ENCODE measurements at places on chromosomes 13 and 19.
A peak's percentile ranks its signal among the peaks of the same experiment; 100 is the strongest.

GRCh38 chr13:96100457-96101220 is 10.7 kb downstream of the HS6ST3 start:
- no peak for DNase-seq

- no peak for DNase-seq
These were observed 73.8 kb downstream of the GADD45B start for GRCh38 chr19:2549701-2550191.

- no peak for DNase-seq
These were observed 5.0 kb upstream of the GRIN3B start for GRCh38 chr19:995051-995827.

GRCh38 chr19:34067861-34068271 is 104.4 kb upstream of the LSM14A start:
- no peak for DNase-seq

GRCh38 chr13:105165449-105166125 is 1369.9 kb downstream of the EFNB2 start:
- no peak for DNase-seq

DNA sequence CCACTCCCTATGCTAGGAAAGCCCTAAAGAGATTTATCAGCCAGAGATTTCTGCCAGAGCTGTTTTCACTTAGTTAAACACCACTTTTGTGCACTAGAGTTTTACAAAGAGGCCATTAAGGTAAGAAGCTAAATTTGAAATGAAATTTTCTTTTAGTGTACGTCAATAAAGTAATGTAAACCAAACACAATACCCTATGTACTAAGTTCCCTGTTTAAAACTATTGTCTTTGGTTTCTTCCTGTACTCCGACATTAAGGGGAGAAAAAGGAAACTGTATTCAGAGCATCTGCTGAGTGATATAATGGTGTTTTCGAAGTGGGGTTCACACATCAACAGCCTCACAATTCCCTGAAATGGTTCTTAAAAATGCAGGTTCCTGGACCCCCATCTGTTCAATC is 40.7 kb upstream of the STARD13 start:
- DNase-seq: no peak

DNA sequence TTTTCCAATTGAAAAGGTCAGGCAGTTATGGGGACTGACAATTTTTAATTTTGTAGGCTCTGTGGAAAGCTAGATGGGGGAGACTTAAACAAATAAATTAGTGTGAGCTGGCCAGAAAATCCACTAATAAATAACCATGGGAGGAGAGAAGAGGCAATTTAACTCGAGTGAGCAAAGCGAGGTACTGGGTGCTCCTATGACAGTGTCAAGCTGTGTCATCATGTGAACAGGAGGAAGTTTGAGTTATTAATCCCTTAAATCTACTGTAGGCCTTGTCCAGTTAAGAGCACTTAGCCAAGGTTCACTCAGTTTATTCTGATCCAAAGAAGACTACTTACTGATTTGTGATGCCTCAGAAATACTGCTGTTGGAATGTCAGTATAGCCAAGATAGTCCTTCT is 122.8 kb downstream of the OXGR1 start:
- no peak for DNase-seq

- DNase-seq: no peak
These were observed 216.8 kb downstream of the DIAPH3 start for GRCh38 chr13:59946944-59947343.

GRCh38 chr13:65940720-65941119 is 1289.4 kb downstream of the PCDH9 start:
- DNase-seq: peak; percentile 5

DNA sequence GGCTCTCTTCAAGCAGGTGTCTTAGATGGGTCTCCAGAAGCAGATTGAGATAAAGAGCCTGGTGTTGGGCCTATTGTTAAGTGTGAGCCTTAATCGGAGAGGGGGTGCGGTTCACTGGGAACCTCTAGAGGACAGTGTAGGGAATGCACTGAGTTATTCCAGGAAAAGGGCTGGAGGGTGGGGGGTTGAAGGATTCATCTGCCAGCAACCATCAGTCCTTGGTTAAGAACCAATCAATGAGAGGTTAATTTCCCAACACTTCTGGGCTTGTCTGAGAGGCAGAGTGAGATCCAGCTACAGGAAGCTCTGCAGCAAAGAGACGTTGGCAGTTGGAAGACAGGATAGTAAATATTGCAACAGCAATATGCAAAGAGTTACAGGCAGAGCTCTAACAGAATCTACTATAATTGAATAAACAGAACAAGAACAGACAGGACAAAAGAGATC is 28.7 kb downstream of the CYP4F2 start:
- DNase-seq: peak; percentile 20

DNA sequence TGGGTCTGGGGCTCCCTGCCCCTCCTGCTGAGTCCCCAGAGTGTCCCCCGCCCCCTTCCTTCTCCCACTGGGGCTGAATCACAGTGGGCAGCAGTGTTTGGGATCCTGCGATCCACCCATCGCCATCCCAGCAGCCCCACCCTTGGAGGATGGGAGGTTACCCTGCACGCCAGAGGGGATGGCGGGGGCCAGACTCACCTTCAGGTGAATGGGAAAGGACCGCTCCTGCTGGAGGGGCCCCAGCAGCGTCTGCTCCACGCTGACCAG is 569 bp downstream of the DLEU7 start:
- no peak for DNase-seq

- DNase-seq: no peak
These were observed 1.2 kb upstream of the TMC4 start for GRCh38 chr19:54173951-54174834.

DNA sequence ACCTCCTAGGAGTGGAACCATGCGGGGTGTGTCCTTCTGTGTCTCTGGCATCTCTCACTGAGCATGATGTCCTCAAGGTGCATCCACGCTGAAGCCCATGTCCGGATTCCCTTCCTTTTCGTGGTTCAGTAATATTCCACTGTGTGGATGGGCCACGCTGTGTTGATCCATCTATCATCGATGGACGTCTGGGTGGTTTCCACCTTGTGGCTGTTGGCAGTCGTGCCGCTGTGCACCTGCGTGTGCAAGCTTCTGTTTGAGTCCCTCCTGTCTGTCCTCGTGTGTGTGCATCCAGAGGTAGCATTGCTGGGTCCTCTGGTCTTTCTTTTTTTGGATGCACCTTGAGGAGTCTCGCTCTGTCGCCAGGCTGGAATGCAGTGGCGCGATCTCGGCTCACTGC is 11.2 kb upstream of the GNA15 start:
- no peak for DNase-seq

- no peak for DNase-seq
These were observed 4.0 kb downstream of the ADGRE2 start for GRCh38 chr19:14774373-14774772.

- DNase-seq: no peak
These were observed 65.3 kb upstream of the TM9SF2 start for GRCh38 chr13:99435998-99436397.

GRCh38 chr13:41981951-41982715 is 21.2 kb upstream of the VWA8 start:
- DNase-seq: no peak

- no peak for DNase-seq
These were observed 40.1 kb downstream of the FAM216B start for GRCh38 chr13:42821437-42821836.

GRCh38 chr13:97226788-97227627 is 4.9 kb downstream of the MBNL2 start:
- peak; percentile 18 for DNase-seq

DNA sequence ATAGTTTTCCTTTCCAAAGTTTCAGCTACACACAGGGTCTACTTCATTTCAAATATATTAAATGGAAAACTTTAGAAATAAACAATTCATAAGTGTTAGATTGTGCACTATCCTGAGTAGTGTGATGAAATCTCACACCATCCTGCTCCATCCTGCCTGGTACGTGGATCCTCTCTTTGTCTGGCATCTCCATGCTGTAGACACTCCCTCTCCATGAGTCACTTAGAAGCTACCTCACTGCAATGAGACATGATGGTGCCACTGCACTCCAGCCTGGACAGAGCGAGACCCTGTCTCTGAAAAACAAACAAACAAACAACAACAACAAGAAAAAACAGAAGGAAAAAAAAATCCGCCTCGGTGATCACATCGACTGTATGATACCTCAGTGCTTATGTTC is 191.8 kb downstream of the PCCA start:
- no peak for DNase-seq

- DNase-seq: no peak
These were observed 277.8 kb downstream of the FOXO1 start for GRCh38 chr13:40388617-40389016.

DNA sequence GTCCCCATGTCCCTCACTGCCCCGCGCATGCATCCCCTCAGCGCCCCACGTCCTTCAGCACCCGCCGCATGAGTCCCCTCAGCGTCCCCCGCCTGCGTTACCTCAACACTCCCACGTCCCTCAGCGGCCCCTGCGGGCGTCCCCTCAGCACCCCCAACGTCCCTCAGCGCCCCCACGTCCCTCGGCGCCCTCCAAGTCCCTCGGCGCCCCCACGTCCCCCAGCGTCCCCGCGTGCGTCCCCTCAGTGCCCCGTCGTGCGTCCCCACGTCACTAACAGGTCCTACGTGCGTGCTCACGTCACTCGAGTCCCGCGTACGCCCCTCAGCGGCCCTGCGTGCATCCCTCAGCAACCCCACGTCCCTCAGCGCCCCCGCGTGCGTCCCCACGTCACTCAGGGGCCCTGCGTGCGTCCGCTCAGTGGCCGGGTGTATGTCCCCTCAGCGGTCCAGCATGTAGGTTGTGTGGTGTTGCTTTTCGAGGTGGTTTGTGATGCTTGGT is 19.5 kb upstream of the GAS6 start:
- no peak for DNase-seq

DNA sequence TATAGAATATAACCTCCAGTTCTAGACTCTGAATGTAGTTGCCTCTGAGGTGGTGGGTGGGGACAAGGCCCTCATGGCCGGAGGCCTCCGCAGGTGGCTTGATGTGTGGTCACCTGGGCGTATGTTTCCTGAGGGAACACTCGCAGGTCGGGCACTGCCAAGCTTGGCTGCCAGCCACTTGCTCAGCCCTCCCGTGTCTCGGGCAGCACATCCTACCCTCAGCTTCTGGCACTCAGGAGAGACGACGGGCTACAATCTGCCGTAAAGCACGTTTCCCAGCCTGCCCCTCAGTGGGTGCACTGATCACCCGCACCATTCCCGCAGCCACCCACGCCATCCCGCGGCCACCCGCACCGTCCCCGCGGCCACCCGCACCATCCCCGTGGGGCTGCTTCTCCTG is 15.2 kb downstream of the THOP1 start:
- DNase-seq: no peak

DNA sequence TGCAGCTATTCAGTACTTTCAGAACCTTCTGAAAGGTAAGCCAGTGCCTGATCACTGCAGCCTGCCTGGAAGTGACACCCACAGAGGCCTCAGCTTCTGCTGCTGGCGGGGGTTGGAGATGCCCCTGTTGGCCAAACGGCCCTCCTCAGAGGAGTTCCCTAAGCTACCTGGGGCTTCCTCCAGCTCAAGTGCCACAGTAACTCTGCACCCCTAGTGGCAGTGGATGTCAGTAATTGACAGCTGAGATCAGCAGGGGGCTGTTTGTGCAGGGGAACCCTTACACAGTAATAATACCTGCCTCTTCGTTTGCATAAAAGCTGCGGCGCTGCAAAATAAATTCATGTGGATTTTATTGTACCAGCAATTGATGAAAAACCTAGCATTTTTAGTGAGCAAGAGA is 28.9 kb downstream of the TDRD12 start:
- peak; percentile 33 for DNase-seq

- no peak for DNase-seq
These were observed 399.5 kb upstream of the MIR17HG start for GRCh38 chr13:90947976-90948375.

- no peak for DNase-seq
These were observed 958 bp upstream of the OBI1 start for GRCh38 chr13:78659732-78660494.

DNA sequence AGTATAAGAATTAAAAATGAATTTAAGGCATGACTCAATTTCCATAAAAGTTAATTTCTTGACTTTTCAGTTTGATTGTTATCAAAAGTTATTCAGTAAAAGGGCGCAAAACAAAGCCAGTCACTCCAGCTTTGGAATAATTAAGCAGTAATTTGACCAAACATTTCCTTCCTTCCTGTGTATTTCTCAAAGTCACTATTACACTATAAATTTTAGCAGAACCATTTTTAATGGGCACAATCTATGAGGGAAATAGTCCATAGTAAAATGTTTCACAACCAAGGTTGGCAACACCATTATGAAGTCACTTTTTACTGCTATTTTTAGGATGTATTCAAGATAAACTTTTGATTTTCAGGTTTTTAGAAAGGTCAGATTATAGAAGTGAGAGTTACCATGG is 91.0 kb downstream of the DACH1 start:
- DNase-seq: no peak

DNA sequence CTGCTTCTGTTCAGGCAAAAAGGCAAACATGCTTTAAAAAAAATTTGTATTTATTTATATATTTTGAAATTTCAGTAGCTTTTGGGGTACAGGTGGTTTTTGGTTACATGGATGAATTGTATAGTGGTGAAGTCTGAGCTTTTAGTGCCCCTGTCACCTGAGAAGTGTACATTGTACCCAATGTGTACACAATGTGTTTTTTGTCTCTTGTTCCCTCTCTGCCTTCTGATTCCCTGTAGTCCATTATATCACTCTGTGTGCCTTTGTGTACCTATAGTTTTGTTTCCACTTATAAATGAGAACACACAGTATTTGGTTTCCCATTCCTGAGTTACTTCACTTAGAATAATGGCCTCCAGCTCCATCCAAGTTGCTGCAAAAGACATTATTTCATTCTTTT is 77.4 kb downstream of the PDS5B start:
- DNase-seq: no peak

- no peak for DNase-seq
These were observed 56.4 kb upstream of the STARD13 start for GRCh38 chr13:33341861-33342452.

All from NCI-H2107 (cell line).